ENCODE measurements at places on chromosomes 2 and 18.
A peak's percentile ranks its signal among the peaks of the same experiment; 100 is the strongest.

- no peak for DNase-seq
Measured at GRCh38 chr2:54864727-54865126, 141.3 kb downstream of the EML6 start.

- DNase-seq = no peak
Measured at GRCh38 chr2:152223977-152224376, 48.4 kb upstream of the STAM2 start.

- DNase-seq = no peak
Measured at GRCh38 chr2:219545943-219546352, 2.1 kb downstream of the TMEM198 start.

- DNase-seq = no peak
Measured at GRCh38 chr2:36481709-36482108, 116.3 kb downstream of the FEZ2 start.

DNA sequence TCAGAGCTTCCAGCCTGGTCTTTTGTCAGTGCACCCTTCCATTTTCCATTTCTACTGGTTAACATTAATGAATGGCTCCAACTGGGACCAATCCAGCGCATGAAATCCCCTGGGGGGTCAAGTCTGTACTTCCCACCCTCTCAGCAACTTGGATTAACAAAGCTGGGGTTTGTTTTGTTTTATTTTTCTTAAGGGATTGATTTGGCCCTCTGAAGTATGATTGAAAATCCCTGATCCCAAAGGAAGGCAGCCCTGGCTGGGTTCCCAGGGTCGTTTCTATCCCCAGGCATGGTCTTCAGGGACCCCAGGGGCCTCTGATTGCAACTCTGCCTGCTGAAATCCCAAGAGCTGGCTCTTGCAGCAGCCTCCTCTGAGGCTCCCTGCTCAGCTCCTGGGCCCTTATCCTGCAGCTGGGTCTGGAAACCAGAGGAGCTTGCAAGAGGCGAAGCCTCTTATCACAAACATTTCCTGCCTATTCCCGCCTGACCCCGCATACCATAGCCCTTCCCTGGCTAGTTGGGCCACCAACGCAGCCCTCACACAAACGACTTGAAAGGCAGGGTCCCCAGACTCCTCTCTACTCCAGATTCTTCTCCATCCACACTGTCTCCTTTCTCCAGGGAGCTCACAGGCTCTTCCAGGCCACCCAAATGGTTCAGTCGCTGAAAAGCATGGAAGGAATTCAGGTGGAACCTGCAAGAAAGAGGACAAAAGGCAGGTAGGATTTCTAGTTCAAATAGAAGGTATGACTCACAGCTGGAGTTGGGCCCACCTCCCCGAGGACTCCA is 109.7 kb upstream of the PKDCC start:
- peak; percentile 56 for DNase-seq

DNA sequence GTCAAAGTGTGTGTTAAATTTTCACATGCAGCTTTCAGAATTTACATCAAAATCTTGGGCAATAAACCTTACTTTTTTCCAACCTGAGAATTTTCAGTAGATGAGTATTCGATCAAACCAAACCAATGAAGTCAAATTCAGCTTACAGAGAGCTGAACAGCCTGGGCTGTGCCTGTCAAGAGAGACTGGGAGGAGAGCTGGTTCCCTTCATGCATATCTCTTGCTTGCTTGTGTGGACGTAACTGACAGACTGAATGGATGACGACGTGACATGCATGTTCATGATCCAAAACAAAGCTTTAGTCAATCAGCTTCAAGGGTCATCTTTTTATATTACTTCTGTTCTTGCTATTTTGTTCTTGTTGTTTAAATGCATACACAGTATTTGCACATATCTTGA is 145.2 kb downstream of the GALNT3 start:
- no peak for DNase-seq

Data from HT-29 (cell line).